ENCODE measurements at places on chromosomes 11 and 22. TPM values are rescaled to one million over a fixed set of nuclear protein-coding genes. Genes with fewer than 3 reads are reported as not detected.

GRCh38 chr11:69492201-69492991, 10.9 kb downstream of the LINC01488 start:
- no peak for DNase-seq

DNA sequence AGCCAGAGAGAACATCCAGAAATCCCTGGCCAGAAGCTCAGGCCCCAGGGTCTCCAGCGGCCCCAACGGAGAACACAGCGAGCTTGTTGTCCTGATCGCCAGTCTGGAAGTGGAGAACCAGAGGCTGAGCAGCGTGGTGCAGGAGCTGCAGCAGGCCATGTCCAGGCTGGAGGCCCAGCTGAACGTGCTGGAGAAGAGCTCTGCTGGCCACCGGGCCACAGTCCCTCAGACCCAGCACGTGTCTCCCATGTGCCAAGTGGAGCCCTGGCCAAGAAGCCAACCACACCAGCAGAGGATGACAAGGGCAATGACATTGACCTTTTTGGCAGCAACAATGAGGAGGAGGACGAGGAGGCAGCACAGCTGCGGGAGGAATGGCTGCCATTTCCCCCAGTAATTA, 20.6 kb upstream of the SCGB1D1 start:
- DNase-seq, result no peak

DNA sequence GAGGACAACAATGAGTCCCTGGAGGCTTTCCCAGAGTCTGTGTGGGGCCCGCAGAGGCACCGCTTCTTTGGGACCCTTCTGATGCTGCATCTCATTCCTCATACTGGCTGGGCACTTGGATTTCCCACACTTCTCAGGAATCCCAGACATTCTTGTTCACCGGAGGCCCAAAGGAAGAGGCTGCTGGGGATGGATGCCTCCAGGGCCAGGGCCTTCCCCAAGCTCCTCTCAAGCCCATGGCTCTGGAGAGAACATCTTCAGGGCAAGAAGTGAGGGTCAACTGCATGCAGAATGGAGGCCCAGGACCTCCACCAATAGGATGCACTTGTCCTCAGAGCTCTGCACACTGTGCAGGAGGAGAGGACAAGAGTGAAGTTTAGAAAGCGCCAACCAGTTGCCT, 34.6 kb downstream of the DKK3 start:
- peak; percentile 3 for DNase-seq

GRCh38 chr11:15851051-15851498, 505.3 kb downstream of the SOX6 start:
- DNase-seq, result no peak

- DNase-seq, result peak; percentile 81
Observed at GRCh38 chr11:2928605-2929530, at the start of gene PHLDA2. TSS of gene PHLDA2 (minus strand) at chr11:2929420. CDS start at chr11:2929364, 56 bp downstream.

GRCh38 chr11:110314366-110315095, 18.1 kb upstream of the RDX start:
- DNase-seq, result no peak

- peak; percentile 58 for DNase-seq
Observed at GRCh38 chr11:20355221-20356219, 8.0 kb upstream of the HTATIP2 start.

GRCh38 chr11:44840085-44840478, 110.6 kb downstream of the TP53I11 start:
- DNase-seq, result no peak

GRCh38 chr22:47976219-47976618, 1213.8 kb downstream of the TBC1D22A start:
- no peak for DNase-seq

- no peak for DNase-seq
Observed at GRCh38 chr11:521177-521688, 14.1 kb downstream of the HRAS start.

GRCh38 chr22:46833228-46833627, 70.8 kb downstream of the TBC1D22A start:
- no peak for DNase-seq

DNA sequence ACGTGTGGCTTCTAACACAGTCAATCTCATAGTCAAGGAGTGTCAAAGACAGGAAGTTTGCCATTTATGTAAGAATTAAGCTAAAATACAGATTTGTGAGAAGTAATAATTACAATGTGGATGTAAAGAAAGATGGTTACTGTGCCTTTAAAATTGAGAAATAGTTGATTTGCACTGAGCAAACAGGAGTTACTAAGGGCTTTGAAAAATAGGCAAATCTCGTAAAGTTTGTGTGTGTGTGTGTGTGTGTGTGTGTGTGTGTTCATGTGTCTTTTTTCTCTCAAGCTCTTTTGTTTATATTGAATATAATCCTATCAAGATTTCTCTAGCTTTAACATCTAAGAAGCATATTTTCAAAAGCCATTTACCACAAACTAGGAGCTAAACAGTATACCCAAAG, 2284.5 kb downstream of the LRRC4C start:
- no peak for DNase-seq

DNA sequence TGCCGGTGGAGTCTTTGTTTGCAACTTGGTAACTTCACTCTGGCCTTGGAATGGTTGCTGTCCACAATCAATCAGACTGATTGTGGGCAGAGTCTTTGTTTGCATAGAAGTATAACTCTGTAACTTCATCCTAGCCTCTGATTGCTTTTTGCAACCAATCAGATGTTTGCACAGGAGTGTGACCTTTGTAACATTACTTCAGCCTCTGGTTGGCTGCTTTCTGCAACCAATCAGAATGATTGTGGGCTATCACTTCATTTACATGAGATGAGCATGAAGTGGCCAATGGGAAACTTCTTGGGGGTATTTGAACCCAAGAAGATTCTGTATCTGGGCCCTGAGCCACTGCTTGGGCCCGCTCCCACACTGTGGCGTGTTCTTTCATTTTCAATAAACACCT, 79.6 kb upstream of the CLDN5 start:
- no peak for DNase-seq

DNA sequence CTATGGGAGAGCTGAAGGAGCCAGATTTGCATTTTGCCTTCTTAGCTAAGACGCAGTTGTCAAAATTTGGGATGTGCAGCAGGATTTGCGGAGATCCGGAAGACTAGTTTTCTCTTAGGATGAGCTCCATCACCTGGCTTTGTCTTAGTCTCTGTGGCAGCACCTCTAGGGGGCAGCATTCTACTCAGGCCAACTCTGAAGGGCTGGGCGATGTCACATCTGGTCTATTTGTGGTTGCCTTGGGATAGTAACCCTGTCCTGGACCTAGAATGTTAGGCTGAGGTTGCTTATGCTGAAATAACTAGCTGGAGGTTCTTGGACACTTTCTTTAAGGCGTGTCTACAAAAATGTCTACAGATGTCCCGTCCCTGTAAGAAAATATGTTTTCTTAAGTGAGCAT, 116.2 kb downstream of the FAT3 start:
- no peak for DNase-seq

DNA sequence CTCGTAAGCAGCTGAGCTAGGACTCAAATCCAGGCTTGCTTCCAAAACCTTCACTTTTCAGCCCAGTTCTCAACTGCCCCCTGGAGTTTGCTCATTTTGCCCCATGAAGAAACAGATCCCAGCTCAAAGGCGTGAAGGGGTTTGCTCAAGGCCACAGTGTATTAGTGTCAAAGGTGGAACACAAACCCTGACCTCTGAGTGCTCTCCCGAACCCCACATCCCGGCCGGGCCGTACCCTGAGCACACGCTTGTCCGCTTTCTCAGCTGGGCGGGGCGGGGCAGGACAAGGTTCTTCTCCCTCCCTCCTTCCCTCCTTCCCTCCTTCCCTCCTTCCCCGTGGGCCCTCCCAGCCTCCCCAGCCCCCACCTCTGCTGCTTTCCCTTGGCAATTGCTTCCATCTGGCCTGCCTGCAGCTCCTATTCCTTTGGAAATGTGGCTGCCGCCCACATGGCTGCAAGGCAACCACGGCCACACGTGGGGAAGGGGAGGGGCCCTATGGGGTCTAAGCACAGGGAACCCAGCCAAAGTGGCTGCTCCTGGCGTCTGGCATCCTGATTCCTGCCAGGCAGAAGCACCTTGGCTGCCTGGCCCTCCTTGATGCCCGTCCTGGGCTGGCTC, 4.1 kb downstream of the ST3GAL4 start:
- DNase-seq, result no peak

- no peak for DNase-seq
Observed at GRCh38 chr22:29748248-29748893, 18.4 kb downstream of the ZMAT5 start.

DNA sequence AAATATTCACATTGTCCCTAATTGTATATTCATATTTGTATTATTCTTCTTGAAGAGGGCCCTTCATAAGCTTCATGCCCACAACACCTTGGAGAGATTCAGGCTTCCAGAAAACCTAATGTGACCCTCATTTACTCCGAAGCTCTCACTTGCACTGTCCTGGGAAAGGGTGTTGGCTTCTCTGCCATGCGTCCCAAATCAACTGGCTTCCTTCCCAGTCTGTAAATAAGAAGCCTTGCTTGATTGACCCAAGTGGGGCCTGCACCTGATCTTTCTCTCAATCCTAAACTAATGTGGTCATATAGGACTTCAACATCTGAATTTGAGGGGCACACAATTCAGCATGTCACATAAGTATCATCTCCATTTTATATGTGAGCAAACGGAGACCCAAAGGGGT, 40.5 kb upstream of the ZBTB16 start:
- DNase-seq, result no peak

GRCh38 chr11:8283465-8284230, 20.0 kb upstream of the LMO1 start:
- DNase-seq, result no peak

SRSF8 gene
- 31.1 TPM for total RNA-seq

XKR3 gene
- total RNA-seq, result not detected

LARGE2 gene
- 1.1 TPM for total RNA-seq

FGF3 gene
- total RNA-seq, result not detected

CHRDL2 gene
- total RNA-seq, result not detected

SCN2B gene
- total RNA-seq, result not detected

MUC2 gene
- total RNA-seq, result not detected

PHF21B gene
- total RNA-seq, result not detected

RAB36 gene
- total RNA-seq, result 0.31 TPM

NXPE1 gene
- not detected for total RNA-seq

THRSP gene
- not detected for total RNA-seq

MAP6 gene
- total RNA-seq, result 0.05 TPM

All from activated CD4-positive, alpha-beta memory T cell treated with anti-CD3 and anti-CD28 coated beads for 36 hours (primary cell).